Activated CD8-positive, alpha-beta memory T cell treated with anti-CD3 and anti-CD28 coated beads for 1 hour (primary cell): ENCODE measurements at places on chromosomes 12 and 14.

GRCh38 chr12:11853126-11853525 is 203.7 kb downstream of the ETV6 start:
- no peak for DNase-seq

DNA sequence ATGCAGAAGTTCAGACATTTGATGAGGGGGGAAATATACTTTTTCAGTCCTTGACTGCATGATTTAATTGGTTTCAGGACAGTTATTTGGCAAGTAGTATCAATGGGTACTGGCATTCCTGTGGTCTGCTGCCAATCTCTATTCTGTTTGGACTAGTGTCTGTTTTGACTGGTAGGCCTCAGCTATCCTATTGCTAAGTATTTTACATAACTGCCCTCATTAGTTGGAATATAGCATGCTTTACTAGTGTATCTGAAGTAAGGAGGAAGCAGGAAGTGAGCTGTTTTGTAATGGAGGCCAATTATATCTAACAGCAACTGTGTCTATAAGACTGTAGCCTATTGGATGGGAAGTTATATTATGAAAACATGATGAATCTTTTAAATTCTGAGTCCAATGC is 104.3 kb downstream of the FLRT2 start:
- no peak for DNase-seq

GRCh38 chr12:18468246-18469075 is 207.1 kb downstream of the PIK3C2G start:
- DNase-seq: no peak

DNA sequence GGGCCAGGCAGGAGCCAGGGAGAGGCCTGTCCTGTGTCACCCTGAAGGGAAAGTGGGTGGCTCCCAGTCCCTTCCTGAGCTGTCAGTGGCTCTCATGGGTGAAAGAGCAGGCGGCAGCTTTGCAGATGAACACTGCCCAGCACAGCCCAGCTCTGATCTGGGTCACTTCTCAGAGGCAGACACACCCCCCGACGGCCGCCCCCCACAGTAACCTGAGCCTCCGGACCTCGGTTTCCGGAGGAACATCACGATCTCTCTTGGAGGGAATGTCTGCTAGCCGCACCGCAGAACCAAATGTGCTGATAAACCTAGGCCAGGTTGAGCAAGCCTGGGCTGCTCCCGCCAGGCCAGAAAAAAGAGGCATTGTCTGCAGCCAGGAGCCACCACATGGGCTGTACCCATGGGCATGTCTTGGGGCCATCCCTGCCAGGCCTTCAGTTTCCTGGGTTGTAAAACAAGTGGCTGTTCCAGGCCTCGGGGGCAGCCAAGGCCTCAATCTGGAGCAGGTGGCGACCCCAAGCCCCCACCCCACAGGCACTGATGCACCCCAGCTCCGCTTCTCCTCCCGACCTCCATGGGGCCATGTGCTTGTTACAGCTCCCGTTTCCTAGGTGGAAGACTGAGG is 57.6 kb downstream of the NCOR2 start:
- DNase-seq: no peak

- no peak for DNase-seq
Measured at GRCh38 chr12:131912518-131913274, 16.4 kb upstream of the PUS1 start.

- DNase-seq: no peak
Measured at GRCh38 chr12:113684053-113684907, 212.6 kb upstream of the LHX5 start.

DNA sequence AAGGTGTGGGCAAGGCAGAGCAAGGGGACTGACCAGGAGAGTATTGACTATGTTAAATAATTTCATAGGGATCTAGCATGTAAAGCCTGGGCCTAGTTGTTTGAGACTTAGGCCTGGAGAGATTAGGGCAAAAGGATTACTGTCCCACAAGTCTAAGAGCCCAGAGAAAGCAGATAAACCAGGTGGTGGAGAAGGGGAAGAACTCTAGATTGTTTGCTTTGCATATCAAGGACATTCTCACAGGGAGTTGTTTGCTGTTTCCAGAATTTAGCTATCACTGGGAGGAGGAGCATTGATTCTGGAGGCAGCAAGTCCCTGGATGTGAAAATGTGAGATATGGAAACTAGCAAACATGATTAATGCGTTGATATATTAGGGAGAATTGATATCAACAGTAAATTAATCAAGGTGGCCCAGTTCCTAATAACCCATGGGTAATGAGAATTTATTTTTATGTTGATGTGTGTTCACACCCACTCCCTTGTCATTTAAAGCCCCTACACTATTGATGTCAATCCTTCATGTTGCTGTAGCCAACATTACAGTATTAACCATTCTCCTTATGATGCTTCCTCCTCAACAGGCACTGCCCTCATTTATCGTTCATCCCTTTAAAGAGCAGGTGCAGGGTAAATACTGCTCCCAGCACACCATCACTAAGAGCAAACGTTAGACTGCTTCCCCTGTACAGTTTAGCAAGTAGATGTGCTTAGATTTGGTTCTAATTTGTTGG is 1666.7 kb upstream of the FLRT2 start:
- no peak for DNase-seq

DNA sequence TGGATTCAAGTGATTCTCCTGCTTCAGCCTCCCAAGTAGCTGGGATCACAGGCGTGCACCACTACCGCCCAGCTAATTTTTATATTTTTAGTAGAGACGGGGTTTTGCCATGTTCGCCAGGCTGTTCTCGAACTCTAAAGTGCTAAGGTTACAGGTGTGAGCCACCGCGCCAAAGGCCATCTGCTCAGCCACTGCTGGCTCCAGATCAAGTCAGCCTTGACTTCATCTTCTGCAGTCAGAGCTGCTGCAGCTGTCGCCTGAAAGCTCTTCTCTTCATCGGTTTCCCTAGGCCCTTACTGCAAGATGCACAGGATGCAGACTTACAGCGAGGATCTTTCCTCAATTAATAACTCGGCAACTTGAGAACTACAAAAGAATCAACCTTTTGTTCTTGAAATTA is 66.8 kb downstream of the CLIP1 start:
- no peak for DNase-seq

DNA sequence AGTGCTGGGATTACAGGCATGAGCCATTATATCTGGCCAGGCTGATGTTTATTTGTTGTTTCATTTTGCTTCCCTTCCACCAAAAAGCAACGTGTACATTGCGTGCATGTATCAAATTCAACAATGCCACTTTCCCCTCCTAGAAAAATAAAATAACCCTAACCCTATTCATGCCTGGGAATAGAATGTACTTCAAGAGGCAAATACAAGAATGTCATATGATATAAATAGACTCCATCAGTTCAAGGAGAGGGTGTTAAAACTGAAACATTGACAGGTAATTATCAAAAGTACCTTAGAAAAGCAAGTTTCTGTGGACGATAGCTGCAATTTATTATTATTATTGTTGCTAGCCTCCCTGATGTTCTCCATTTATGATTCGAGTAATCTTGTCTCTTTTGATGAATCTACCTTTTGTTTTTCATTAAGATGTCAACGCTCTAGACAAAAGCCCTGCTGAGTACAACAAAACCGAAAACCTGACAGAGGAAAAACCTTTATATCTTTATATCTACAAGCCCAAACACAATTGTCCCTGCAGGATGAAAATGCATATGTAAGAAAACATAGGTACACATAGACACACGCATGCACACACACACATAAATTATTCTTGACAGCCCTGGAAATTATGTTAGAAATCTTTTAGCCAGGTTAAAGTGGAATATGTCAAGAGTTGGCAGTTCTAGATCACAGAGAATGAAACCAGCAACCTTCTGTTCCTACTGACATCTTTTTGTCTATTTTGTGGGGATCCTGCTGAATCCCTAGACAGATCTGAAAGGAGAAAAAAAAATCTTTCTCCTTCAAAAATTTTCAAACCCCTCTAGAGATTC is 98.9 kb downstream of the BTG1 start:
- DNase-seq: no peak

- no peak for DNase-seq
Measured at GRCh38 chr12:115623764-115624334, 653.6 kb downstream of the MED13L start.

- DNase-seq: no peak
Measured at GRCh38 chr12:53820514-53821306, 68.9 kb upstream of the CISTR start.

DNA sequence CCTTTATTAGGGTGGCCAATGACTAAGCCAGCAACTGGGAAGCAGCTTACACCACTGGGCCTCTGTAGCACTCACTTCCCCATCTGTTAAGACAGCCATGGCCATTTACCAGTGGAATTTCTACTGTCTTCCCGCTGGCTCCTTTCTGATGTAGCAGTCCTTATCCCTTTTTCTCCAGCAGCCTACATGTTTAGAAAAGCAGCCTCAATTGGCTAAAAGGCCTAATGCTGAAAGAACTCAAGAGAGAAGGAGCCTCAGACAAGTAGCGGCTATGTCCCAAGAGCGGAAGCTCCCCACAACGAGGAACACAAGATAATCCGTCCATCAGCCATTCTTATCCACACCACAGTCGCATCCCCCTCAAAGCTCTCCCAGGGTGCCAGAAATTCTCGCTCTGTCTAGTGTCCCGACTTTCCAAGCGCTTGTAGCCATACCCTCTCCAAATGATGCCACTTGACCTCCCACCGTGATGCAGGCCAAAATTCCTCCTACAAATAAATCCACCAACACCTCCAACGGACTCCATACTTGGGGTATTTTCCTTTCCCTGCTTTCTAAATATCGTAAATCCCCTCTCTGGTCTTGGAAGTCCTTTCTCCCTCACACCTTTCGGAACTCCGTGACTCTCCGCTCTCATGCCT is 624 bp downstream of the M6PR start:
- DNase-seq: no peak

DNA sequence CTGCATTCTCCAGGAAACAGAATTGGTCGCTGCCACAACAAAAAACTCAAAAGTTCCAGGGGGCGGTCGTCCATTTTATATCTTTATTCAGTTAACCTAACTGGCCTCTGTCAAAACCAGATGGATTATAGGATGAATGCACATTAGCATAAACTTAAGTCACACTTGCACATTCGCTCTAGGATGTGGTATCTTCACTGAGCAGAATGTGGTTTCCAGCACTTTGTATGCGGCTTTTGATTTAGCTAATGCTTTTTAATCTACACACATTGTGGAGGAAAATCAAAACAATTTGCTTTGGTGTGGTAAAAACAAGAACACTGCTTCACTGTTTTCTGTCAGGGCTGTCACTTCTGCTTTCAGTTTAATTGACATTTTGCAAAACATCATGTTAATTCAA is 4.5 kb downstream of the TAS2R50 start:
- DNase-seq: no peak

DNA sequence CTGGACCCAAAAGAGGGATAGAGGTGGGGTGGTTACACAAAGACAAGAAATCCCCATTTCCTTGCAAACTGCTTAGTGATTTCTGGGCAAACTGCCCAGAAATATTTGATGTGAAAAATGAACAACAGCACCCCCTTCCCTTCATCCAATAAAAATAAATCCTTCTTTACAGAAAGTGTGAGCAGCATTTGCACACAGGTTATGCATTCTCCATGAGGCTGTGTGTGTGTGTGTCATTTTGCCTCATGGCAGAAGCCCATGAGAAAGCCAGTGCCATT is 17.2 kb upstream of the NRXN3 start:
- no peak for DNase-seq

DNA sequence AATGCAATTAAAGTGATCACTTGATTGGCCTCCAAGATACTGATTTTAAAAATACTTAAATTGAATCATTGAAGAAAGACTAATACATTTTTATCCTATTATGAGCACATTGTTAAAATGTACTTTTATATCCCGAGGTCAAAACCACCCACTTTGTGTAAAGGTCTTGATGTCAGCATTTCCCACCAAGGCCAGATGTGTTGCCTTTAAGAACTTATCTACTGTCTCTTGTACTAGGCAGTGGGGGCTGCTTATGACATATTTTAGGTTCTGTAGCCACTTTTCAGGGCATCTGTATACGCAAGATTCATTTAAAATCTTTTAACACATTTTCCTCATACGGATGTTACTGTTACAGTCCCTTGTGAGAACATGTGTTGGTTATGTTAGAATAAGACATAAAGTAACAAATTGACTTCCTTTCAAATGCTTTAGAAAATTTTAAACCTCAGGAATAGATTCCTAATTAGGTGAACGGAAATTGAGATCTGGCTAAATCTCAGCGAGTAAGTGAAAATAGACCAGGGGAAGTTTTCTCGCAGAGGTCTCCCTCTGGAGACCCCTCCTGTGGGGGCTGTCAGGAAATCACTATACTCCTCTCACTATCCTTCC is 456.2 kb downstream of the ADAMTS20 start:
- DNase-seq: no peak

DNA sequence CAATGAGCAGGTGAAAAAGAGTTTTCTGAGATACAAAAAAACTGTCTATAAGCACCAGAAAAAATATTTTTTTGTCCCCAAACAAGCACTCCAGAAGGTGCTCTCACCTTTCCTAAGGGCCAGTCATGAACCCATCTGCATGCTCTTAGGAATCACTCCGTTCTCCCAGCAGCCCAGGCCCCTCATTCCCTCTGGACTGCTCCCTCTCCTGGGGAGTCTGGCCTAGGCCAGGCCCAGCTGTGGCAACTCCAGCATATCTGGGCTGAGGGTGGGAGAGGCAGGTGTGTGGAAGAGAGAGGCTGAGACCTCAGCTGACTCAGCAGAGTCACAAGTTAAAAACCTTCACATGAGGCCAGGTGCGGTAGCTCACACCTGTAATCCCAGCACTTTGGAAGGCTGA is 54.6 kb downstream of the TRAFD1 start:
- DNase-seq: no peak

DNA sequence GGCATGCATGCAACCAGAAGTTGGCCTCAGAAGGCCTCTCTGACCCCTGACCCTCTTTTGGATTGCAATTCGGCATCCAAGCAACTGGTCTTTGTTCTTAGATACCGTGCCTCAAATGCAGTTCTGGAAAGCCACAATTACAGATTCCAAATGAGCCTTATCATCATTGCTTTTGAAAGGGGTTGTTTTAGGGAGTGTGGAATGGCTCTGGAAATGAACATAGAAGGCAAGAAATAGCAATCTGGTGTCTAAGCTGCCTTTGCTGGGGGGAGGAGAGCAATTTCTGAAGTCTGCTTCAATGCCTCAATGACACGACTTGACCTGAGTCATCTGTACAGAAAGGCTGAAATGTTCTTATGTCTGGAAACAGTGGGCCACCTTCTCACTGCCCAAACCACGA is 250.1 kb downstream of the NUAK1 start:
- DNase-seq: no peak

DNA sequence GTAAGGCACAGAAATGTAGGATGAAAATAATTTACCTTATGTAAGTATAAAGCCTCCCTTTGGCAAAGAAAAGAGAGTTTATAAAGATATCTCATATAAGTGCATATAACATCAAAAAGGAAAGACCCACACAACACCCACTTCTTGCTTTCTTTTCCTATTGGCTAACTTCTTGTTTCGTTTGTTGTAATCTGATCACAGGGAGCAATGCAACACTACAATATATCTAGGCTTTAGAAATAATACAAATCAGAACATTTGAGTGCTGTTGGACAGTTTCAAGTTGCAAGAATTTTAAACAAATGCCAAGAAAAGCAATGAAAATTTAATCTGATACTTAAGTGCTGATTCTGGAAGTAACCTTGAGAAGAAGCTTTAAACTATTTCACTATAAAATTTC is 1.3 kb downstream of the FGD6 start:
- DNase-seq: no peak
